ENCODE measurements at places on chromosomes 7 and 10.

DNA sequence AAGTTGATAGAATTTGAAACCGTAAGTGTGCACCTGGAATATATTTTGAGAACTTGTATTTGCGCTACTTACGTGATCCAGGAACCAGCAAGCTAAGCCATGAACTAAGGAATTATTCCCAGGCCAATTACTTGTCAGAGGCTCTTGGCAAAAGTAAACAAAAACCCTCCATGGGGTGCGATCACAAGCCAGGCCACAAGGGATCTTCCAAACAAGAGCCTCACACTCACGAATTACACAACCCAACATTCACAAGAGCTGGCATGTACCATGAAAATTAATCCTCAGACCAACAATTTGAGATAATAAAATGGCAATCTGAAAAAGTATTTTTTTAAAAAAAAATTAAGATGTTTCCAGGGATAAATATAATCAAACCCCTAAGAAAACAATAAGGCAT lies 467.0 kb upstream of the AKR1E2 start:
- peak; percentile 94 for DNase-seq

GRCh38 chr7:27165089-27165995 lies at the start of gene HOXA9:
Gene HOXA9 (minus strand): TSS chr7:27165537. CDS start chr7:27165457, 80 bp downstream.
- no peak for DNase-seq

DNA sequence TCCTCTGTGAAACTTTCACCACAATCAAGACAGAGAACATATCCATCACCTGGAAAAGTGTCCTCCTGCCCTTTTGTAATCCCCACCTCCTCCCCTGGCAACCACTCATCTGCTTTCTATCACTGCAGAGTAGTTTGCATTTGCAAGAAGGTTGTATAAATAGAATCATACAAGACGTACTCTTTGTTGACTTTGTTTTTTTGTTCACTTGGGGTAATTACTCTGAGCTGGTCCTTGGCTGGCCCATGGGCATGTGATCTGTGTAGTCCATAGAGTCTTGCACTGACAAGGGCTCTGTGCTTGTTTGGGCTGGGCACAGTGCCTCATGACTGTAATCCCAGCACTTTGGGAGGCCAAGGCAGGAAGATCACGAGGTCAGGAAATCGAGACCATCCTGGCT lies 7.8 kb upstream of the HACD1 start:
- no peak for DNase-seq

DNA sequence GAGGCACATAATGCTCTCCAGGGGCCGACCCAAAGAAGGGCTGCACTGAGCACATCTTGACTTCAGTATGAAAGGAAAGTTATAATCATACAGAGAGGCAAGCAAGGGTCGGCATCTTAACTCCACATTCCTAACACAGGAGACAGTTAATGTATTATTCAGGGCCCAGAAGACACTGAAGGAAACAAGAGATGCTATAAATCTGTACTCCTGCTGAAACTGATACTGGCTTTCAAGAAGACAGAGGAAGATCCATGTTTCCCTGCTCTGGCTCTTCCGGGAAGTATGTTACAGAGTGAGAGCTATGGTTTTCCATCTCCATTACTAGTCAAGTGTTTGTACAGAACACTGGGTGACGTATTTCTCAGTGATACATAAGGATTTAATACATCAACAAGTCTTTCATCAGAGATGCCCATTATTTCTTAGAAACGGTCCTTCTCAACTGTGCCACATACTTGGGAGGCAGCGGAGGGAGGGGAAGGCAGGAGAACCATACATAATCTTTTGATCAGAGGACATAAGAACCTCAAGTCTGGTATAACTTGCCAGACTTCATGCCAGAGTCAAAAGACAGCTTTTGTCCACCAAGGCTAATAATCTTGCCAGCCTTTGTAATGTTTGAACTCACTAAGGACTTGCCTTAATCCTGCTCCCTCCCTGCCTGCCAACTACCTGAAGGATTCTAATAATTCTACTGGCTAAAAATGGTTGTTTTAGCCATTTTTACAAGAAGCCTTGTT lies 58.1 kb downstream of the ENO4 start:
- DNase-seq = no peak

GRCh38 chr10:19449860-19450259 lies 366.4 kb upstream of the PLXDC2 start:
- no peak for DNase-seq

GRCh38 chr7:49346195-49346899 lies 422.0 kb downstream of the CDC14C start:
- DNase-seq = no peak

- DNase-seq = no peak
These were observed 8.5 kb upstream of the IL2RA start for GRCh38 chr10:6070660-6071059.
